ENCODE measurements at places on chromosomes 6 and 20.

GRCh38 chr6:26028746-26029569 is 58.3 kb upstream of the HFE start:
- DNase-seq: no peak

DNA sequence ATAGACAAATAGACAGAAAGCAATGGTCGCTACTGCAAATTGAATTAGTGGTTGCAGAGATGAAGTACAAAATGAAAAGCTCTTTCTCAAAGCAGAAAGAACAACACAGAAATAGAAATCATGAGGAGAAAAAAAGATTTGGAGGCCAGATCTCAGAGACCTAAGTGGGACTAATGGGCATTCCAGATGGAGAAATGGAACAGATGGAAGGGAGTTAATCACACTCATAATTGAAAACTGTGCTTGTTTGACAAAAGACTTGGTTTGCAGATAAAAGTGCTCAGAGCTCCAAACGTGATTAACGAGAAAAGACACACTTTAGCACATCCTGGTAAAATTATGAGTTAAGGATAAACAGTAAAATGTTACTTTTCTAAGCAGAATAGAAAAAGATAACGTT is 58.1 kb upstream of the SNRPB2 start:
- no peak for DNase-seq

DNA sequence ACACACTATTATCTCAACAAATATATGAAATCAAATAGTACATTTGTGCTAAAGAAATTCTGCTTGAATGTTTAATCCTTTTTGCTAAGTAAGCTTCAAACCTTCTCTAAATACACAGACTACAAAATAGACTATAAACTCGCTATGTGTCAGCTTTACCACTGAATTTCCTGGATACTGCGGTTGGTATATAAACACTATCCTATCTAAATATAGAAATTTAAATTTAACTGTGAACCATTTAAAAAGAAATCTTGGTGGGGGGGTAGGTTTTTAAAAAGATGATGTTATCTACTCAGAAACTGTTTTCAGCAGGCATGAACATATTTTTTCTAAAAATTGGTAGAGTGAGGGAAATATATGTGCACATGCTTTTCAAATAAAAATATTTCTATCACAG is 306.5 kb upstream of the RUNX2 start:
- no peak for DNase-seq

GRCh38 chr6:25547797-25548196 is 104.2 kb upstream of the SCGN start:
- no peak for DNase-seq

DNA sequence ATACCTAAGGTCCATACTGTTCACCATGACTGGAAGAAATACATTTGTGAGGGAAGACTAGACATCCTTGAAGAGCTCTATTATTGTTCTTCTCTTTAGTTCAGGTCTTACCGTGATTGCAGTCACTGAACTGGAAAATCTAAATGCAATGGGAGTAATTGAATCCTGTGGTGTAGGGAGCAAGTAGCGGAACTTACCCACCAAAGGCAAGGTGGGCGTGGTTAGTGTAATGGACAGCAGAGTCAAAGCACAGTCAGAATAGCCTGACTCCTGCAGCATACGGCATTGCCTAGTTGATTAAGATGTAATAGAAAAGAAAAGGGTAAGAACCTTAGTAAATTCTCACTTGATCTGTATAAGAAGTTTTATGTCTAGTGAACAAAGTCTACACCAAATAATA is 679.7 kb upstream of the EPHA7 start:
- no peak for DNase-seq

DNA sequence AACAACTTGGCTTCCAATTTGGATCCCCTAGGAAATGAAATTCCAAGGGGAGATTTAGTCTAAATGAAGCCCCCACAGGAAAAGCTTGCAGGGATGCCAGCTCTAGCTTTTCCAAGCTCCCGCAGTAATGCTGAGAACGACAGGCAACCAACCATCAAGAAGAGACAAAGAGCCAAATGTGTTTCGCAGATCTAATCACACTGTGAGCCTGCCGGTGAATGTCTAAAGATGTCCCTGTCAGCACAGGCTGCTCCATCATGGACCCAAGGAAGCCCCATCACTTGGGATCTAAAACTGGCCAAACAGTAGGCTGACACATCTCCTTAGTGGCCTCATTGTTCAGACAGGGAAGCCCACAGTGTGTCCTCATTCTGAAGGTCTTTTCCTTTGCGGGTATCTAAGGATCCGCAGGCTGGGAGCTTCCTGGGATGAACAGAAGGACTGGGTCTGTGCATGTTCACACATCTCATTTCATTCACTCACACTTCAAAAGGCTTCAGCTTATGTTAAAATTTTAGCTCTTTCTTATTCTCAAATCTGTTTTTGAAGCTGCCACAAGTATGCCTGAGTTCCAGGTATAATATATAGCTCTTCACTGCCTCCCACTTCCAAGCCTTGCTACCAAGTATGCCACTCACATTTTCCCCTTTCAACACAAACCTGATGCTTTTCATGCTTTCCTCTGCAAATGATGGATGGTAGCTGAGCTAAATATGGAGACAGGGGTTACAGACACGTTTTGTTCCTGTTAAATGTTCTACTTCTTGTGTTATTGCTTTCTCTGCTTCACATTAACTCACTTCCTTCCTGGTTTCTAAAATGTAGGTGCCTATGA is 229.8 kb downstream of the HIVEP2 start:
- no peak for DNase-seq

- DNase-seq: no peak
Observed at GRCh38 chr6:122012578-122012977, 386.9 kb upstream of the HSF2 start.

GRCh38 chr6:132568611-132569010 is 1.5 kb upstream of the TAAR6 start:
- no peak for DNase-seq

- DNase-seq: no peak
Observed at GRCh38 chr20:24560571-24561491, 91.4 kb downstream of the SYNDIG1 start.

DNA sequence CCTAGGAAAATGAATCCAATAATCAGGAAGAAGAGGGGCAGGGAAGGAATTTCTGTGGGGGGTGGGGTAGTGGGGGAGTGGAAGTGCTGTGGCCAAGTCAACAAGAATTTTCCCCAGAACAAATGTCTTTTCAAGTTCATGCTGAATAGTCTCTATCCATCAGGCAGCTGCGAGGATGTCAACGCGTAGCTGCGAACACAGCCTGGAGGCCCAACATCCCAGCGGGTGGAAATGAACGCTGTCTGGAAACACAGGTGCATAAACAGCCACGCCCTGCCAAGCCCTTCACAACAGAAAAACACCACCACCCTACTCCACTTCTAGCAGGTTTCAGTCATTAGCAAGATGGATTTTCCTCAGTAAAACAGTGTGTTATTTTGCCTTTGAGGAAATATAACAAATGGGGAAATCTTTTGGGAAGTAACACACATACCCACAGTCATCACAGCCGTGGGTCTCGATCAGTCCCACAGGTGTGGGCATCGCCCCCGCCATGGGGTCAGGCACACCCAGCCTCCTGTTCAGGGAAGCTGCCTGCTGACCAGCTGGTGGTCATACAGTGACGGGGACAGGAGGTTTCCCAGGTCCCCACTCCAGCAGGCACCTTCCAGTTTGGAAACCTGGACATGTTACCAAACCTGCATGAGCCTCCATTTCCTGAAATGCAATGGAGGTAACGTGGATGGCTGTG is 112.1 kb upstream of the THBS2 start:
- no peak for DNase-seq

GRCh38 chr6:75020376-75020775 is 185.5 kb downstream of the COL12A1 start:
- no peak for DNase-seq

DNA sequence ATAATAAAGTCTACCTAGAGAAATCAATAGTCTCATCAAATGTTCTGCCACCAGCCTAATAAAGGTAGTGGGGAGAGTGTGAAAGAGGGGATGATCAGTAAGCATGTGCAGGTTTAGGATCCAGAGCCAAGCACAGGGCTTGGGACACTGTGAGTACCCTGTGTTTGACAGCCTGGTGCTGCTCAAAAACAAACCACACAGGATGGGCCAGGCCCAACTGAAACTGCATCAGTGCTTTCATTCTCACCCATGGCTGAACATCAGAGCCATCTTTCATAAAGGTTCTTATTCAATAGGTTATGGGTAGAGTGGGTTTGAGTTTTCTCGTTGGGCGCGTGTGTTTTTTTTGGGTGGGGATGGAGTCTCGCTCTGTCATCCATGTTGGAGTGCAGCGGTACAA is 87.3 kb upstream of the NHSL1 start:
- DNase-seq: no peak

- DNase-seq: peak; percentile 81
Observed at GRCh38 chr6:33313105-33313708, 671 bp downstream of the TAPBP start.

DNA sequence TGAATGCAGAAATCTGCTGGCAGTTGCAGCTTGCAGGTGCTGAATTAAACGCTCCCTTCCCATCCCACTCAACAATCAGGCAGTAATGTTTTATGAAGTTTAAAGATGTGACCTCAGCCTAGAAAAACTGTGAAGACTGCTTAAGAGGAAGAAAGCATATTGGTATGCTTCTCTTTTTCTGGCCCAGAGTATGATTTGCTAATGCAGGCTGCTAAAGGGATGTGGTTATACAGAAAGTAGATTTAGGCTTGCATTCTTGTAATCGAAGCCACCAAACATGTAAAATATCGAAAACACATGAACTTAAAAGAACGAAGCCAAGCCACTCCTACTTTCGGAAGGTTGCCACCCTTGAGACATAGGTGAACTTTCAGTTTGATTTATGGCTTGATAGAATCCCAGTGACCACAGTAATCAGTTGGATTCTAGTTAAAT is 40.7 kb downstream of the MAP3K5 start:
- no peak for DNase-seq

DNA sequence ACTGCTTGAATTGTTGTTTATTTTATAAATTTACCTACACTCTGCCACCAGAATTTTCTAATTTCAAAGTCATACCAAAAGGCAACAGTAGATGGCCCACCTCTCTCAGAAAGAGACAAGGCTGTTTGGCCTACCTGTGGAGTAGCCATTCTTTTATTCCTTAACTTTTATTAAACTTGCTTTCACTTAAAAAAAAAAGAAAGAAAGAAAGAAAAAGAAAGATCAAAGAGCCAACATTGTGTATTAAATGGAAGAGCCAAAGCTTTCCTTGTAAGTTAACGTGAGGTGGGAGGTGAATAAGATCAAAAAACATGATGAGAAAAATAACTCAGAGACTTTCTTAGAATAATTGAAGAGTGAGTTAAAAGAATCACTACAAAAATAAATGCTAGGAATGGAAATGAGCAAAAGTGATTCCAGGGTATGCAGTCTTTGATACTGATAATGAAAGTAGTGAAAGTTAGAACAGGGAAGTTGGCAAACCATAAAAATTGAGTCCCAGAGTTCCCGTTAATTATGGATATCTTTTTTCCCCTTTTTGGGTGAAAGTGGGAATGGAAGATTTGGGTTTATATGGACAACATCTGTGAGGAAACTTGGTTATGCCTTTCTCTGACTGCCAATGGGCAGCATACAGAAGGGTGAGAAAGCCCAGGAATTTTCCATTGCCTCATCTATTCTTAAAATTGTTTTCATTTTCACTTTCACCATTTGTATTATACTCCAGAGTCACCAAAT is 35.9 kb upstream of the MYB start:
- DNase-seq: no peak

DNA sequence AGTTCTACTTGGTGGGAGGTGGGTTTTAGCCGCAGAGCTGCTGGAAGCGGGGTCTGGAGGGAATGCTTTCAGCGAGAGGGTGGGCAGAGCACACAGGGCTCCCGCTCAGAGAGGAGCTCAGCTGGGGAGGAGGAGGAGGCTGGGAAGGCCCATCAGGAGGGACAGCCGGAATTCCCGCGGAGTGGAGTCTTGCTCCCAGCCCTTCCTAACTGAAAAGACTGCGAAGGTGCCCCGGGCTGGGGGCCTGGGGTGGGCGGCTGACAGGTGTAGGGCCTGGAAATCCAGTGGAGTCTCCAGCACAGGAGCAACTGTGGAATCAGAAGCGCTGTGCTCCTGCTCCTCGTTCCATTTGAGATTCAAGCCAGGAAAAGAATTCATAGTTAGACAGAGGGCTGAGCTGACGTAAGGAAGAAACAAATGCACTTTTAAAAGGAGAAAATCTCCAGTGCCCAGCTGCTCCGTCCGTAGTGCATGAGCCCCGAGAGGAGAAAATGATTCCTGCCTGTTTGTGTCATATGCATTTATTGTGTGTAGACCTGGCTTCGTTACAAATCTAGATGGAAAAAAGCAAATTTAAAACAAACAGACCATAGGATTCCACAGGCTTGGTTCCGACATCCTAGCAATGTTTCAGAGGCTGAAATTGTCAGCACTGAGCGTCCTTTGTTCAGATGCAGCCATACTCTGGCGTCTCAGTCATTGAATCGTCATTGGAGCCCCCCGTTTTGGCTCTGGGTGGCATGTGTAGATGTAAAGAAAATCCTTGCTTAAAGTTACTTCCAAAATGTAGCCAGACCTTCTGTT is 197.7 kb downstream of the SMOC2 start:
- DNase-seq: no peak

DNA sequence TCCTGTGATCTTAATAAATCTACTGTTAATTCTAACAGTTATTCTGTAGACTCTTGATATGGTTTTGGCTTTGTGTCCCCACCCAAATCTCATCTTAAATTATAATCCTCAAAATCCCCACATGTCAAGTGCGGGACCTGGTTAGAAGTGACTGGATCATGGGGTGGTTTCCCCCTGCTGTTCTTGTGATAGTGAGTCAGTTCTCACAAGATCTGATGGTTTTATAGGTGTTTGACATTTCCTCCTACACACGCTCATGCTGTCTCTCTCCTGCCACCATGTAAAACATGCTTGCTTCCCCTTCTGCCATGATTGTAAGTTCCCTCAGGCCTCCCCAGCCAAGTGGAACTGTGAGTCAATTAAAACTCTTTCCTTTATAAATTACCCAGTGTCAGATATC is 10.5 kb upstream of the EPB41L2 start:
- no peak for DNase-seq

DNA sequence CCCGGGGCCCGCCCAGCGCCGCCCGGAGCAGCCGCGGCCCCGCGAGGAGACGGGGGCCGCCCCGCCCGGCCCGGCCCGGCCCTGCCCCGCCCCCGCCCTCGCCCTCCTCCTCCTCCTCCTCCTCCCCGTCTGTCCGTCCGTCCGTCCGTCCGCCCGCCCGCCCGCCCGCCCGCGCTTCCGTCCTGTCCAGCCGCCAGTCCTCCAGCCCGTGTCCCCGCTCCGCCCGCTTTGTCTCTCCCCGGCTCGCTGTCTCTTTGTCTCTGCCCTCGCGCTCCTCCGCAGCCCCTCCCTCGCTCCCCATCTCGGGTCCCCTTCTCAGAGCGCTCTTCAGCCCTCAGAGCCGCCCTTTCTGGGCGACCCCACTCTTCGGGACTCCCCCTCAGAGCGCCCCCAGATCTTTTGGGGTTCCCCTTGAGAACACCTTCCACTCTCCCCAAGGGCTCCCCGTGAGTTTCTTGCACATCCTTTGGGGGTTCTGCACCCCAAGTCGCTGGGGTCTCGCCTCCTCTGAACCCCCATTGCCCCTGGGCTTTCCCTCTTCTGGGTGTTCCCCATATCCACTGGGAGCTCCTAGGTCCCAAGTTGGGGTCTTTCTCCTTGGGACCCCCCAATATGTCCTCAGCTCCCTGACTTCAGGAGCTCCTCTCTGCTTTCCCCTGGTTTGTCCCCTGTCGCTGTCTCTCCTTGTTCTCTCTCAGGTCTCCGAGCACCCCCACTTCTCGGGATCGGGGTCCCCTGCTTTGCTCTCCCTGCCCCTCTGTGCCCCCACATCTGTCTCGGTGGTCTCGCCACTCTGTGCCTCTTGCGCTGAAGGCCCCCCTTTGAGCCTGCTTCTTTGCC is 79.5 kb upstream of the MYL9 start:
- peak; percentile 85 for DNase-seq
